Pulmonary artery endothelial cell (primary cell): ENCODE measurements at places on chromosomes 12 and 14.

GRCh38 chr14:30471980-30472379 is 87.0 kb upstream of the G2E3 start:
- DNase-seq: no peak

DNA sequence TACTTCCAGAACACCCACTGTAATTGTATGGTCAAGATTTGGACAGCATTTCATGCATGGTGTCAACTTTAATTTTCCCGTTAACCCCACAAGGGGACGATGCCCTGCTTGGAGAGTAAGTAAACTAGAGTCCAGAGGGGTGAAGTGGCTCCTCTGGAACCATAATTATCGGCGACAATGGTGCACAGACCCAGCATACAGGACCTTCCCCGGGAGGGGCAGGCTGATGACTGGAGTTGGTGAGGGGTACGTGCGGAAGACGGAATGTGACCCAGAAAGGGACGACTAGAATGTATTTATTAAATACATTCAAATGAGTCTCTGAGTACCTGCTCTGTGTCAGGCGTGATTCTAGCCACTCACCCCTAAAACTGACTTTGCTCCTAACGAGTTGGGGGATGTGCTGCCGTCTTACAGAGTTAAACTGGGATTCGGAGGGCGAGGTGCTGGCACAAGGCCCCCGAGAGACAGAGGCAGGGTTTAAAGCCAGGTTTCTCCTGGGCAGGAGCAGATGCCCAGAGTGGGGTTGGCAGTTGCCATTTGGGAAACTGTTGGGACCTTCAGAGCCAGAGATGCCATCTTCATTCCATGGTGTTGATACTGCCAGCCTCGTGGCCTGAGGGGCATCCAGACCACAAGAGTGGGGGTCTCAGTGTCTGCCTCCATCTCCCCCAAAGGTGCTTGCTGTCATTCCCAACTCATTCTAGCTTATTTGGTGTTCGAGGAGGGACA is 10.9 kb downstream of the RTL1 start:
- DNase-seq: no peak

DNA sequence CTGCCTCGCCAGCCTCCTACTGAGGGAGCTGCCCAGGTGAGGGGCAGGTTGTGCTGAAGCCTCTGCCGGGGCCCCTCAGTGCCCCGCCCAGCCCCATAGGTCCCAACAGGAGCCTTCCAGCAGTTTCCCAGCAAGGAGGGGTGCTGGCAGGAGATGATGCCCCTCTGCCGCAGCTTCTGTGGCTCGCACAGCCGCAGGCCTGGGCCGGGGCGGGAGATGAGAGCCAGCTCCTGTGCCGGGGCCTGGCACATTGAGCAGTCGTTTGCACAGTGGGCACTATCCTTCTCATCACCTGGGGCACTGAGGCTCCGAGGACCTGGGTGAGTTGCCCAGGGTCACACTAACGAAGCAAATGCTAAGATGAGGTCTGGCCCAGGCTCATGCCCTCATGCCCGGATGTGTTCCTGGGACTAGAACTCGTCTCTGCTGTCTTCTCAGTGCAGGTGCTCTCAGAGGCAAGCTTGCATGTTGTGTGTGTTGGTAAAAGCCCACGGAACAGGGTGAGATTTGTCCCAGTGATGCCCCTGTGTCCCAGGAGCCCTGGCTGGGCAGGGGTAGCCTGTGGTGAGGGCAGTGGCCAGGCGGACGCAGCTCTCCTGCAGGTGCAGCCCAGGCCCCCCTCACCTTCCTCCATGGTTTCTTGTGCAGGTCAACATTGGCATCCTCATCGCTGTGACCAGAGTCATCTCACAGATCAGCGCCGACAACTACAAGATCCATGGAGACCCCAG is 177.5 kb downstream of the ADGRD1 start:
- no peak for DNase-seq

- DNase-seq: no peak
These were observed 39.0 kb downstream of the SLC38A4 start for GRCh38 chr12:46786774-46787173.

GRCh38 chr12:125966641-125967040 is 901.4 kb downstream of the AACS start:
- no peak for DNase-seq

DNA sequence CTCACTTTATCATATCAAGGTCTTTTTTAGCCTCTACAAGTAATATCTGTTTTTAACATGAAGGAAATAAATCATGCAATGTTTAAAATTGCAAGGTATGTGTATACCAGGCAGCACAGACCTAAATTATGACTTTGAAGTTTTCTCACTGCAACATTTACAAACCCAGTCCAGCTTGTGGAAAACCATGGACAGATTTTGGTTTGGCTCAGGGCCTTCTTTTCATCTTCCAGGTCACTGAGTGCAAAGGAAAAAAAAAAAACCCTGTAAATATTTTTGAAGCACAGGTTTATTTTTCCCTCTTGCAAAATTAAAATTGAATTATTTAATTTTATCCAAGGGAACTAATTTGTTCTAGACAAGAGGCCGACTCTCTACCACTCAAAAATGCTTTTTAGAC is 13.8 kb downstream of the MGP start:
- DNase-seq: no peak

- DNase-seq: no peak
These were observed 12.4 kb downstream of the IL22 start for GRCh38 chr12:68240975-68241374.

GRCh38 chr14:67492538-67492937 is 4.0 kb upstream of the TMEM229B start:
- no peak for DNase-seq

GRCh38 chr12:68614105-68614679 is 3.5 kb downstream of the RAP1B start:
- DNase-seq: no peak

DNA sequence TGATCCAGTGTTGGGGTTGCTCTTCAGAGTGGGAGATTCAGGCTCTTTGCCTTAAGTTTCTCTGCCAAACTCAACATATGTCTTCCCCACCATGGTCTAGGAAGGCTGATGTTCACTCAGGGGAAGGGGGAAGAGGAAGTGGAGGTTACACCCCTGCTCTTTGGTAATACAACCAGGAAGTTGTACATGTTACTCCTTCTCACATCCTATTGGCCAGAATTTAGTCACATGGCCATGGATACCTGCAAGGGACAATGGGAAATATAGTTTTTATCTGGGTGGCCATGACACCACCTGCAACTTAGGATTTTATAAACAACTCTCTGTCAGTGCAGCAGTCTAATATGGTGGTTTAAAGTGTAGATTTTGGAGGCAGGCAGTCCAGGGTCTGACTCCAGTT is 150.9 kb downstream of the TBX5 start:
- no peak for DNase-seq

GRCh38 chr12:98151105-98151590 is 364.2 kb upstream of the TMPO start:
- no peak for DNase-seq

DNA sequence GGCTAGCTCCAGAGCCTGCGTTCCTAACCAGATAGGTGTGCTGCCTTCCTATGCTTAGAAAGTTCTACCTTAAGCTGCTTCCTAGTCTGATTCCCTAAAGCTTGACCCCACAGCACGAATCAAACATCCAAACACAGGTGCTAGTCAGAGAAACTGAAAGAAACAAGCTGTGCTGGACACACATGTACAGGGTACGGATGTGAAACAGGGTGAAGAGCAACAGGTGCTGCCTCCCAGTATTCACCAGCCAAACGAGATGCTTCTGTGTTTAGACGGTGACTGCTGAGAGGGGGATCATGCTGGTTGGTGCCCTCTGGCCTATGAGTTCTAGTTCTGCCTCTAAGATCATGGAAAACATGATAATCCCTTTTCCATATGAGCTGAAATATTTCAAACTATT is 105.3 kb downstream of the GRIP1 start:
- DNase-seq: no peak

DNA sequence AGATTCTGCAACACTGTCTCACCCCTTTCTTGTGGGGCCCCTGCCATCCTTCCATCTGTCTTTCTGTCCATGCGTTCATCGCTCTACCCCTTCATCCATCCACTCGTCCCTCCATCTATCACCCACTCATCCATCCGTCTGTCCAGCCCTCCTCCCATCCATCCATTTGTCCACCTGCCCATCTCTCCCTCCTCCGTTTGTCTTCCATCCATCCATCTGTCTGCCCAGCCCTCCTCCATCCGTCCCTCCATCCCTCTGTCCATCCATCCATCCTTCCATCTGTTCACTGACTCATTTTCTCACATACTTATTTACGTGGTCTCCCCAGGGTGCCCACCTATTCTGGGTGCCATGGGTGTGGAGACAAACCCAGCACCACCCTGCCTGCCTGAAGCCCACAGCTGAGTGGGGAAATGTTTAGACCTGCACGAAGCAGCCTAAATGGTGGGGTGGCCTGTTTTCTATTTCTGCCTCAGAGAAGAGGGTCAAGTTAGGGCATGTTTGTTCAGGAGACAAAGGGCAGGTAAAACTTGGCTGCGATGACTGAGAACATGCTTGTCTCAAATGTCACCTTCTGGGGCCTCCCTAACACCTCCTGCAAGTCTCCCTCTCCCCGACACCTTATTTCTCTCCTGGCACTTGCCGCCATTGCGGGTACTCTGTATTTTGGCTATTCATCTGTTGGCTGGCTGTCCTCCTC is 2.8 kb upstream of the SLC25A47 start:
- no peak for DNase-seq

- DNase-seq: no peak
These were observed 27.3 kb downstream of the CKAP4 start for GRCh38 chr12:106220536-106220935.

DNA sequence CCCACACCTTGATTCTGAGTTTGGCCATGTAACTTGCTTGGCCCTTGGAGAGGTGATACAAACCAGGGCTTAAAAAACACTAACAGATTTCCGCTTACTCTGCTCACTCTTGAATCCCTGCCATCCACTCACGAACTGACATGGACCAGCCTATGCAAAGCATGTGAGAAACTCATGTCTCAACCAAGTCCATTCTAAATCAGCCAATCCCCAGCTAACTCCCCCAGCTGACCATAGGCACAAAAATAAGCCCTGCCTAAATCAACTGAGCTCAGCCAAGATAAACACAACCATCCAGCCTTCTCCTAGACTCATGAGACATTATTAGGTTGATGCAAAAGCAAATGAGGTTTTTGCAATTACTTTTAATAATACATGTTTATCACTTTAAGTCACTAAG is 353.9 kb upstream of the TBX3 start:
- DNase-seq: no peak
